ENCODE measurements at places on chromosomes 11 and 22. TPM values are rescaled to one million over a fixed set of nuclear protein-coding genes. Genes with fewer than 3 reads are reported as not detected.

Gene PLAAT3
- 13.5 TPM for total RNA-seq

Gene CREB3L1
- total RNA-seq, result 1.7 TPM

DNA sequence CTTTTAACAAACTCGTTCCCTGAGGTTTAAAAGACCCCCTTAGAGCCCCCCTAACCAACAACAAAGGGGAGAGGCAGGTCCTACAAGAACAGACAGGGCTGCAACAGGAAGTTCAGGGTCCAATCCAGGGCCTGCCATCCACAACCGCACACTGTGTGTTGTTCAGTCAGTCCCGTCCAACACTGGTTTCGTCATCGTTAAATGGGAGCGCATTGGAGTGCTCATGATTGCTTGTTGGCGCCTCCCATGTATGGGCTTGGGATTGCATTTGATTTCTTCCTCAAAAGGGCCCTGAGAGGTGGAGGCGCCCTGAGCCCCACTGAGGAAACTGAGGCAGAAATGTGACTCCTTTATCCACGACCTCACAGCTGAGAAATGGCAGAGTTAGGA is 174.1 kb downstream of the MN1 start:
- ATAC-seq, result no peak

Gene ZW10
- total RNA-seq, result 19.6 TPM

Gene SYTL2
- total RNA-seq, result 4.1 TPM

GRCh38 chr22:35148866-35149548 is 83.0 kb downstream of the ISX start:
- no peak for ATAC-seq

Measured in motor neuron (in vitro differentiated cells).